ENCODE measurements at places on chromosomes 6 and 20. TPM values are rescaled to one million over a fixed set of nuclear protein-coding genes. Genes with fewer than 3 reads are reported as not detected.

Gene PXDC1
- polyA plus RNA-seq, result 23.4 TPM

Gene PSORS1C2
- not detected for polyA plus RNA-seq

Gene FOXO3
- 50.4 TPM for polyA plus RNA-seq

DNA sequence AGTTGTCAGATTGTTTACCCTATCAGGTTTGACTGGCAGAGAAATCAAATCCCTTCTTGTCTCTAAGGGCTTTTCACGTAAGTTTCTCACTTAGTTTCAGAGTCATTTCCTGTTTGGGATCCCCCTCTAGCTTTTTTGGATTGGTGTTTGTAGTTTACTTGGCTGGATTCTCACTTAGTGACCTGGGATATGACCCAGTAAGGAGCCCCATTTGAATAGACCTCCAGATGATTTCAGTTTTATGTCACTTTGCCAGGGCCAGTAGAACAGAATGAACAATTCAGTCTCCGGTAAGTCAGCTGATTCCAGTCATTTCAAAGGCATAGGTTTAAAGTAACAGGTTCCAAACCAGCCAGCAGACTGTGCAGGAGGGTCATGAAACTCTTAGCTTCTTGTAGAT, 8.2 kb downstream of the FAM135A start:
- DNase-seq, result no peak

GRCh38 chr6:12172572-12172971, 117.6 kb upstream of the EDN1 start:
- no peak for DNase-seq

- DNase-seq, result no peak
Measured at GRCh38 chr6:93779086-93779841, 359.9 kb upstream of the EPHA7 start.
